ENCODE measurements at places on chromosomes 1 and 21.

GRCh38 chr1:82073659-82074058, 272.9 kb downstream of the ADGRL2 start:
- no peak for DNase-seq
- no peaks in the 10 kb centered on the region for H3K4me1 ChIP-seq
- H3K4me3 ChIP-seq: no peak overlapping the region
- H3K36me3 ChIP-seq: no peaks in the 10 kb centered on the region
- no peak overlapping the region for H3K27ac ChIP-seq

- no peak overlapping the region for H3K4me3 ChIP-seq
- H3K4me1 ChIP-seq: peaks cover 14% of the 10 kb centered on the region
- no peak for DNase-seq
- H3K27me3 ChIP-seq: no peaks in the 10 kb centered on the region
- H3K27ac ChIP-seq: no peak overlapping the region
These were observed 27.2 kb upstream of the NFIA start for GRCh38 chr1:61055110-61055614.

DNA sequence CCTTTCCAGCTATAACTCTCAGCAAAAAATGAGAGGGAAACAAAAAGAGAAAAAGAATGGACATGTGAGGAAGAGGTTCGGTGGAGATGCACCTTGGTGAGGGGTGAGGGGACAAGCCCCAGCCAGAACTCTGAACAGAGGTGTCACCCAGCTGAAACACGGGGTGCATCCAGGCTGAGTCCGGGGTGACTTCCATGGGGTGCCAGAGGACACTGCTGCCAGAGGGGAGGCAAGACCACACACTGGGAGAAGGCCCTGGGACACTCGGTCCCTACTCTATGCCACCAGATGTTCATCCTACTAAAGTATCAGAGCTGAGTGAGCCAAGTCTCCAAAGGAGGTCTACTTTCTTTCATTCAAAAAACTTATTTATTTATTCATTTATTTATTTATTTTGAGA, 36.1 kb upstream of the PPP1R15B start:
- no peak overlapping the region for H3K4me3 ChIP-seq
- H3K4me1 ChIP-seq: peaks cover 15% of the 10 kb centered on the region
- no peak for DNase-seq

DNA sequence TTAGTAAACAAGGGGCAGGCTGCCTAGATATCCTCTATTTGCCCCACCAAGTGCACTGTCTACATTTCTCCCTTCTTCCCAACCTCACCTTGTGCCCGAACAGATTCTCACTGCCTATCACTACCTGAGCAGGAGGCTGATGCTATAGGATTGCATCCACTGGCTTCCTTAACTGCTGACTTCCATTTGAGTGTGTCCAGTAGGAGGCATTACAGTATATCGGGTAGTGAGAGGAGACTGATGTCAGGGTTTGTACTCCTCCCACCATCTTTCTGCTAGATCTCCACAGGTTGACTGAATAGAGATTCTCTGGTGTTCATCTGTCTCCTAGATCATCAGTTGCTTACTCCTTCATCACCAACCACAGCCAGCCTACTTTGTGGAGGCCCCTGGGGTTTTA, 796.3 kb downstream of the LRRIQ3 start:
- DNase-seq: no peak
- H3K4me3 ChIP-seq: no peak overlapping the region
- H3K4me1 ChIP-seq: no peaks in the 10 kb centered on the region
- no peaks in the 10 kb centered on the region for H3K36me3 ChIP-seq

DNA sequence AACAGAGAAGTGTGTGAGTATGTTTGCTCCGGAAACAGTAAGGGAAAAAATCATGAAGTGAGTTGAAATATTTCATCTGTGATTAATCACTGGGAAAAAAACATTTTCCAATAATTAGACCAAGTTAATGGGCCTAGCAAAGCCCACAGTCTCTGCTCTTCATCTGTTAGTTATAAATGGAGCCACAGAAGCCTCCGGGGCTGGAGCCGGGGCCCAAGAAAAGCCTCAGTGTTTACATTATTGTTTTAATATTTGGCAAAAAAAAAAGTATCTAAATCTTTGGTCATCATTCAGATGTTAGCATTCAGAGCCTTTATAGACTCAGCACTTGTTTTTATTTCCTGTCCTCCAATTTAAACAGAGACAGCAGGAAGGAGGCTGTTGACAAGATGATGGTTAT, 115.0 kb downstream of the UBE2U start:
- DNase-seq: no peak
- no peaks in the 10 kb centered on the region for H3K4me1 ChIP-seq

DNA sequence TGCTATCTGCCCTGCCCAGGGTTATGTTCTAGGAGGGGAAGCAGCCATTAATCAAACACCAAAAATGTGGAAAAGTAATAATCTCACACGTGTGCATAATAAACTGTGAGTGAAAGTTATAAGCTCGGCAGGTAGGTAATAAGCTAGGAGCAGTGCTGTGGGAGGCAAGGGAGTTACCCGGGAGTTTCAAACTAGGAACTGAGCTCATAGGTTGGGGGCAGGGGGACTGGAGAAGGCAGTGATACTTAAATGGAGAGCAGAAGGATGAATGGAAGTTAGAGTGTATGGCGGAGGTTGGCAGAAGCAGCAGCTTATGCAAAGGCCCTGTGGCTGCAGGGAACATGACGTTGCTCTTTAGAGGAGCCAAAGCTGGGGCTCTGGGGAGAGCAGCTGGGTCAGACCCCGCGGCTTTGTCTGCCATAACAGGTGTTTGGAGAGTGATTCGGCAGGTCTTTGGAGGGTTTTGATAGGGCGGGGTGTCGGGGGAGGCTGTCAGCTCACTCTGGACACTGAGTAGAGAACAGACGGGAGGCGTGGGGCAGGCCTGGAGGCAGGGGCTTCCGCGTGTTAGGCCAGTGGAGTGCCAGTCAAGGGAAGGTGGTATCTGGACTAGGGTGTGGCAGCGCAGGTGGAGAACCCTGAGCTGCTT, 20.0 kb downstream of the PTPRF start:
- no peaks in the 10 kb centered on the region for H3K4me1 ChIP-seq
- no peak overlapping the region for H3K27ac ChIP-seq
- no peak for DNase-seq
- no peaks in the 10 kb centered on the region for H3K36me3 ChIP-seq
- H3K4me3 ChIP-seq: no peak overlapping the region
- H3K27me3 ChIP-seq: no peaks in the 10 kb centered on the region

- H3K4me1 ChIP-seq: peaks cover 8% of the 10 kb centered on the region
- H3K27me3 ChIP-seq: peaks cover 9% of the 10 kb centered on the region
- H3K27ac ChIP-seq: no peak overlapping the region
These were observed 101.1 kb upstream of the SOD1 start for GRCh38 chr21:31558189-31558961.

- H3K36me3 ChIP-seq: no peaks in the 10 kb centered on the region
- DNase-seq: no peak
- H3K27me3 ChIP-seq: no peaks in the 10 kb centered on the region
- peaks cover 4% of the 10 kb centered on the region for H3K4me1 ChIP-seq
These were observed 68.0 kb downstream of the RUNX3 start for GRCh38 chr1:24861821-24862727.

- H3K4me3 ChIP-seq: peak overlapping the region; percentile 14
- no peaks in the 10 kb centered on the region for H3K27me3 ChIP-seq
- peak overlapping the region; percentile 93 for H3K27ac ChIP-seq
- H3K36me3 ChIP-seq: peaks cover 8% of the 10 kb centered on the region
- DNase-seq: no peak
These were observed 1.4 kb downstream of the PMF1 start for GRCh38 chr1:156214024-156214748.

DNA sequence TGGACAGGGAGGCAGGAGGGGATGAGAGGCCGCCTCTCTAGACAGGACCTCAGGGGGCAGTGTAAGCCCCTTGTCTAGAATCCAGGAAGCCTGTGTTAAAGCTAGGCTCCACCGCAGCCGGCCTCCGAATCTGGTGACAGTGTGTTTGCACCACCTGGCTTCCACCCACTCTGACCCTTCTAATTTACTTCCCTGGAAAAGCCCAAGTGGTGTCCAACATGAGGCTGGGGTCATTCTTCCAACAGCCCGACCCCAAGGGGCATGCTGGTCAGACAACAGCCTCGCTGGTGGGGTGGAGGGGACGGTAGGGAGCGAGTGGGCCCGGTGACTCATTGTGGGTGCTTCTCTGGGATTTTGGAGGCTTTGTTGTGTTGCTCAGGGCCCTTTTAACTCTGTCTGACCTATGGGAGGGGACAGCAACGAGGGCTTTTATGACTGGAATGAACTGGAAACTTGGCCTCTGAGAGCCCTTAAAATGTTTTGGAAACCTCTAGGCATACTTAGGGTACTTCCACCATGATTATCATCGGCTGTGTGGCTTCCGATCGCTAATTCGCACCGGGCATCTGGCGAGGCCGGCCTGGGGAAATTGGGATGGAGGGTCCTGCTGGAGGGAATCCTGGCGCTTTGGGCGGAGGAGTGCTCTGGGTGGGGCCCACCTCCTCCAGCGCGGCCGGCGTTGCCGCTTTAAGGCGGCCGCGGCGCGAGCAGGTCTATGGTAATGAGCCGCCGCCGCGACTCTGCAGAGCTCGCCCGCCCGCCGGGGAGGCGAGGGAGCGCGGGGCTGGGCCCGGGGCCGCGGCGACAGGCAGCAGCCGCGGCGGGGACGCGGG, at the start of gene CELSR2:
CELSR2 (plus strand) TSS at position 743 of the 833 bp plus-strand sequence. CDS start 541 bp downstream, outside the sequence.
- no peaks in the 10 kb centered on the region for H3K36me3 ChIP-seq
- no peak within 1 kb of the TSS for H3K27ac ChIP-seq
- H3K4me1 ChIP-seq: peaks cover 6% of the 10 kb centered on the region
- peak; percentile 60 for DNase-seq

- H3K27ac ChIP-seq: no peak overlapping the region
- H3K27me3 ChIP-seq: no peaks in the 10 kb centered on the region
- H3K36me3 ChIP-seq: no peaks in the 10 kb centered on the region
These were observed 222.6 kb upstream of the DPYD start for GRCh38 chr1:98143403-98143802.

DNA sequence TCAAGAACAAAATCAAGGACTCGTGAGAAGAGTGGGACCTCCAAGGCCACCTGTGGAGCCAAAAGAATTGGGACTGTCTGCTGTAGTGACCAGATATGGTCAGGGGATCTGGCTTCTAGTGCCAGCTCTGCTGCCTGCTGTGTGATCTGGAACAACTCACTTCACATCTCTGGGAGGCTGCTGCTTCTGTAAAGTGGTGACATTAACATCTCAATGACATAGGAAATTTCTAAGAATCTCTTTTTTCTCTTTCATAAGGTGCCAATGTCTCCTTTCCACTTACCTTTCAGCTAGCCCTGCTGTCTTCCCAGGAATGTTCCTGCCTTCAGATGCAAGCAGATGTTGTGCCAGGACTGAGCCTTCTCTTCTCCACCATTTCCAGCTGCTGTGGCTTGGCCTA, 5.0 kb upstream of the SRSF4 start:
- peaks cover 4% of the 10 kb centered on the region for H3K4me1 ChIP-seq
- H3K4me3 ChIP-seq: no peak overlapping the region
- no peaks in the 10 kb centered on the region for H3K27me3 ChIP-seq
- DNase-seq: no peak
- no peak overlapping the region for H3K27ac ChIP-seq

- no peak overlapping the region for H3K27ac ChIP-seq
- no peak for DNase-seq
- H3K4me3 ChIP-seq: no peak overlapping the region
- H3K36me3 ChIP-seq: no peaks in the 10 kb centered on the region
- no peaks in the 10 kb centered on the region for H3K27me3 ChIP-seq
These were observed 34.8 kb downstream of the CD34 start for GRCh38 chr1:207876131-207876530.

GRCh38 chr1:63320022-63320721, 2.2 kb upstream of the FOXD3 start:
- no peak overlapping the region for H3K27ac ChIP-seq
- H3K4me1 ChIP-seq: peaks cover 8% of the 10 kb centered on the region
- no peak for DNase-seq
- H3K36me3 ChIP-seq: no peaks in the 10 kb centered on the region
- H3K4me3 ChIP-seq: no peak overlapping the region
